ENCODE measurements at places on chromosomes 2 and 18.

- no peak for DNase-seq
These were observed 14.3 kb downstream of the C2orf76 start for GRCh38 chr2:119352357-119352756.

DNA sequence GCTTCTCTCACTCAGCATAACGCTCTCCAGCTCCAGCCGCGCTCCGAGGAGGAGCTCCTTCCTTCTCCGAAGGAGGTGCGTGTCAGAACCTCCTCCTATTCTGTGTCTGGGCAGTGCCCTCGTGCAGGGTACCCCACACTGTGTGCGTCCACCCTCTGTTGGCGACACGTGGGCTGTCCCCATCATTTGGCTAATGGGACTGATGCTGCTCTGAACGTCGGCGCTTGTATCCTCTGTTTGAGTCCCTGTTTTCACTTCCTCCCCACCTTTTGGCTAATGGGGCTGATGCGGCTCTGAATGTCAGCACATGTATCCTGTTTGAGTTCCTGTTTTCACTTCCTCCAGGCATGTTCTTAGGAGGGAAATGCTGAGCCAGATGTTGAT, 22.2 kb downstream of the KCNG2 start:
- DNase-seq = no peak

DNA sequence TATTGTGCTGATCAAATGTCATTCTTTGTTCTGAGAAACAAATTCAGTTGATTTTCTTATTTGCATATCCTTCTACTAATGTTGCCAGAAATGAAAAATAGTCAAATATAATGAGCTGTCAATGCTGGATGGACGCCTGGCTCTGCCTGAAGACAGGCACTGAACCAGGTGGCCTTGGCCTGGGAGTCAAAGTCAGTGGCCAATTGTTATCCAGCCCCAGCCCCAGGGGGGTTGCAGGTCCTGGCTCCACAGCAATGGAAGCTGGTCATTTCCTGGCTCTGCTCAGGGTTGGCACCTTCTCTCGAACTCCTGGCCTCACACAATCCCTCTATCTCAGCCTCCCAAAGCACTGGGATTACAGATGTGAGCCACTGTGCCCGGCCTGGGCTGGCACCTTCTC, 176.8 kb upstream of the GLI2 start:
- no peak for DNase-seq

- DNase-seq = no peak
These were observed 12.8 kb upstream of the GLS start for GRCh38 chr2:190867832-190868231.

- no peak for DNase-seq
These were observed 440.9 kb downstream of the ZEB2 start for GRCh38 chr2:144078802-144079724.

DNA sequence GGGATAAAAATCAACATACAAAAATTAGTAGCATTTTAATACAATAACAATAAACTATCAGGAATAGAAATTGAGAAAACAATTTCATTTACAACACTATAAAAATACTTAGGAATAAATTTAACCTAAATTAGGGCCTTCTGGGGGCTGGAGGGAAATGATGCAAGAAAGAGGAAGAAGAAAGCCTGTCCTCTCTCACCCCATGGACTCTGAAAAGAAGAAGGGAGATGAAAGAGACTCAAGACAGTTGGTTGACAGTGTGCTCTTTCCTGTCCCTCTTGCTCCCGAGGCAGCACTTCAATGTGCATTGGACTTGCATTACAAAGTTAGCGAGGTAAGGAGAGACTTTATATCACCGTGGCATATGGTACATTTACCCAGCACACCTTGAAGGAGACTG, 88.5 kb downstream of the VAPA start:
- no peak for DNase-seq

GRCh38 chr2:212811036-212811805, 272.6 kb upstream of the ERBB4 start:
- no peak for DNase-seq
